ENCODE measurements at places on chromosomes 5 and 9.

DNA sequence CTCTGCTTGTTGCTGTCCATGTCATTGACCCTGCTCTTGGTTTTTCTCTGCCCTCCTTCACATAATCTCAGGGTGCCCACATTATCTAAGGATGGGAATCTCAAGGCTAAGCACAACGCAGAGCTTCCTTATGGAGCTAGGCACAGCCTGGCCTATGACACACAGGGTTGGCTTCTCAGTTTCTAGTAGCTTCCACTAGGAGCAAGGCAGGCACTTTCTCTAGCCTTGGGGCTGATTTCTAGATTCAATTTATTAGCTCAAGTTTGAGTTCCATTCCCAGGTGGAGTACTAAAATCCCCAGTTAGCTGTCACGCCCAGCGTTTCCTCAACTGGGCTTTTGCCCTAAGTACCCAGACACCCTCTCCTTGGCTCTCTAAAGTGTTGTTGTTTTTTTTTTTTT lies 12.4 kb downstream of the IL4 start:
- no peak for DNase-seq

DNA sequence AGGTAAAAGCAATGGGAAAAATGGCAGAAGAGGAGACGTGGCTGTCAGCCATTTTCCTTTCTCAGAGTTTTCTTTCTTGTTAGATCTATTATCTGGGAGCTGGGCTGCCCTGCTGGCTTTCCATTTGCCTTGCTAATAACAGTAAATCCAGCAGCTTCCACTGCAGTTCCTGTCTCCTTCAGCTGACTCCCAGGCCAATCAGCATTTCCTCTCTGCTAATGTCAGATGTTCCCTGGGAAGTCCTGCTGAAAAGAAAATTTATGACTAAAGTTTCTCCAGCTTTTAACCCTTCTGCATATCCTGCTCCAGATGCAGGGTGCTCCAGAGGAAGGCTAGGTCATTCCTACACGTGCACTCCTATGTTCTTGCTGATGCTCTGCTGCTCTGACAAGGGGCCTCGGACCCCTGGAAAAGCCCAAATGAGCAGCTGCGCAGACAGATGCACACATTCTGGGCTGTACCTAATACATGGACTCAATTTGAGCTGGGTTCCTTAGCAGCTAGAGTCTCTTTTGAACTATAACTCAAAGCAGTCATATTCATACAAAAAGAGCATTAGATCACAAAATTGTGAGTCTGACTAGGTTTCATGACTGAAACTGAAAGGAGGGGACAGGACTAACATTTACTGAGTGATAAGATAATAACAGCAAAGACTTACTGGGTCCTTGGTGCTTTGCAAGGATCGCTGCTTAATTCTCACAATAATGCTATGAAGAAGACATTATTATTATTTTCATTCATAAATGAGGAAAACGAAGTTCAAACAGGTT lies 182.2 kb downstream of the MAPKAP1 start:
- DNase-seq, result no peak

DNA sequence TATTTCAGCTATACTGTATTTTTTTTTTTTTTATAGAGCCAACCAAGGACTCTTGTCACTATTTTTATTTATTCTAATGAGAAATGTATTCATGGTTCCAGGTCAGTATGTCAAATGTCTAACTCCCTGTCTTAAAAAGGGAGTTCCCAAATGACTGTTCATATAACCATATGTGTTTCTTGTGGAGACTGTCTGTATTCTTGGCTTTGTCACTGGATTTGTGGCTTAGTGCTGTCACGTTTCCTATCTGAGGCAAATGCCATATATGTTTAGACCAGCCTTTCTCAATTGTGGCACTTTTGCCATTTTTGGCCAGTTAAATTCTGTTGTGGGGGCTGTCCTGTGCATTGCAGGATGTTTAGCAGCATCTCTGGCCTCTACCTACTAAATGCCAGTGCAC lies 3.1 kb downstream of the GCNT1 start:
- no peak for DNase-seq

GRCh38 chr5:176985516-176985915 lies 21.1 kb downstream of the UIMC1 start:
- no peak for DNase-seq

DNA sequence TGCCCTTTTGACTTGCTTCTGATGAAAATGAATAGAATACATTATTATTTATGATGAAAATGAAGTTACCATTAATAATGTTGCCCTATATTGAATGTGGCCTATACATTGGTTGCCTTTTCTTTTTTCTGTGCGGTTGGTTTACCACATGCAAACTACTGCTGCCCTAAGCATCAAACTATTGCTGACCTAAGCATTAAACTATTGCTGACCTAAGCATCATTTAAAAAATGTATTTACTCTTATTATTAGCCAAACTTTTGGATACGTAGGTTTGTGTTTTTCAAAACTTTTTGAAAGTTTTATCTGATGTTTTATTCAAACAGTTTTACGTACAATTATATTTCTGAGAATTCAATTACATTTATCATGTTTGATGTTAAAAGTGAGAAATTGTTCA lies 76.0 kb upstream of the CDH10 start:
- no peak for DNase-seq
